Astrocyte (in vitro differentiated cells and primary cell): ENCODE measurements at places on chromosomes 7 and 10.

DNA sequence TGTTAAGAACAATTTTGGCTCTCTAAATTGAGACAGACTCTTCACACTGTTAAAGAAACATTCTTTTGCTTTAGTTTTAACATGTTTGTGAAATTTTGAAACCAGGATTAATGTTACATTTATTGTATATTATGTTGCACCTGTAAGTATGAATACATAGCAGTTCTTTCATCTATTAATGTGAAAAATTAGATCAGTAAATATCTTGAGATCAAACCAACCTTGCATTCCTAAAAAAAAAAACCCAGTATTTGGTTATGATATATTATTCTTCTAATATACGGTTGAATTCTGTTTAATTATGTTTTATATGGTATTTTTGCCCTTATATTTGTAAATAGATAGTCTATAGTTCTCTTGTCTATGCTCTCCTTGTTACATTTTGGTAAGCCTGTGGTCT lies 219.4 kb downstream of the BMPER start:
- no peak for DNase-seq

DNA sequence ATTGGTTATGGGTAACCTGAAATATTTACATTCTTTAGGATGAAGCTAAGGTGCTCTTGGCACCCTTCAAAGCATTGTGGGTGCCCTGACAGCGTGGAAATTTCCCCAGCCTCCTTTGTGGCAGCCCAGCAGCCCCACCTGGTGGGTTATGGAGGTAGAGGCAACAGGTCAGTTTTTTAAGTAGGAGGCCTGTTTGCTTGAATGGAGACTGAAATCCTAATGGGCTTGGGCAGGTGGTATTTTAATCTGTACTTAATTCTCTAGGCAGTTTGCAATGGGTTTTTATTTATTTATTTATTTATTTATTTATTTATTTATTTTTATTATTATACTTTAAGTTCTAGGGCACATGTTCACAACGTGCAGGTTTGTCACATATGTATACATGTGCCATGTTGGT lies 139.4 kb downstream of the EPC1 start:
- no peak for DNase-seq

GRCh38 chr10:3867454-3868270 lies 82.7 kb upstream of the KLF6 start:
- DNase-seq, result no peak

GRCh38 chr10:35300063-35300699 lies 36.1 kb upstream of the CCNY start:
- DNase-seq, result peak; percentile 62

DNA sequence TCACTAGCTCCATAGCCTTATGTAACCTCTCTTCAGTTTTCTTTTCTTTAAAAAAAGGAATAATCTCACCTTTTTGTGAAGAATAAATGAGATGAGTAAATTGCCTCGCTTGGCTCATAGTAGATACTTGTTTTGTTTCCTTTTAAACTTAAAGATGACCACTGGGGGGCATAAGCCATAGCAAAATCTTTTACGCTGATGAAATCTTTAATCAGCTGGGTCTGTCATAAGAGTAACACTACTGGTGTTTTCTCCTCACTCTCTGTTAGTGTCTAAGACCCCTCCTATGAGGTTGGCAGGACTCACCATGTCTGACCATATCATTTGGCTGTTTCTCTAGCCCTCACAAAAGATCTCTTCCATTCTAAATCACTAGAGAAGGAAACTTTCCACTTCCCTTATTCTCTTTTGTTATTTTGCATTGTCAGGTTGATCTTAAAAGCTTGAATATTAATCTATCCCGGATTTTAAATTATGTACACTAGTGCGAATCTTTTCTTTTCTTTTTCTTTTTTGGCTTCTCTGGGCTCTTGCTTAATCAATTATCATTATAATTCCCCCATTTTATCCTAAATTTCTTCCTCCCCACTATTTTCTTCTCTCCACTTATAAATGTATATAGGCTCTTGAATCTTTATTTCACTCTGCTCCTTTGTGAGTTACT lies 12.5 kb downstream of the STAG3 start:
- peak; percentile 18 for DNase-seq

DNA sequence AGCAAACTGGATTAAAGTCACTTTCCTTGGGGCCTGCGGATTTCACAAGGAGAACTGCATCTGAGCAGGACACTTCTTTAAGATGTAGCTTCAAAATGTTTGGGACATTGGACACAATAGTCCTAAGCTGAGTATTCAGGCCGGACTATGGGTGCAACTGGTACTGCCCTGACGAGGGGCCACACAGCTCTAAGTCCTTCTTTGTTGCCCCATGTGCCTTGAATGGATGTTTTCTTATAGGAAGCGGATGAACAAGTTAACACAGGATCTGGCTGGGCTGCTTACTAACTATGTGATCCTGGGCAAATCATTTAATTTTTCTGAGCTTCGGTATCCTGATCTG lies 147.8 kb upstream of the KLF14 start:
- no peak for DNase-seq

- DNase-seq, result no peak
Observed at GRCh38 chr10:93589648-93590562, 11.1 kb downstream of the RBP4 start.

DNA sequence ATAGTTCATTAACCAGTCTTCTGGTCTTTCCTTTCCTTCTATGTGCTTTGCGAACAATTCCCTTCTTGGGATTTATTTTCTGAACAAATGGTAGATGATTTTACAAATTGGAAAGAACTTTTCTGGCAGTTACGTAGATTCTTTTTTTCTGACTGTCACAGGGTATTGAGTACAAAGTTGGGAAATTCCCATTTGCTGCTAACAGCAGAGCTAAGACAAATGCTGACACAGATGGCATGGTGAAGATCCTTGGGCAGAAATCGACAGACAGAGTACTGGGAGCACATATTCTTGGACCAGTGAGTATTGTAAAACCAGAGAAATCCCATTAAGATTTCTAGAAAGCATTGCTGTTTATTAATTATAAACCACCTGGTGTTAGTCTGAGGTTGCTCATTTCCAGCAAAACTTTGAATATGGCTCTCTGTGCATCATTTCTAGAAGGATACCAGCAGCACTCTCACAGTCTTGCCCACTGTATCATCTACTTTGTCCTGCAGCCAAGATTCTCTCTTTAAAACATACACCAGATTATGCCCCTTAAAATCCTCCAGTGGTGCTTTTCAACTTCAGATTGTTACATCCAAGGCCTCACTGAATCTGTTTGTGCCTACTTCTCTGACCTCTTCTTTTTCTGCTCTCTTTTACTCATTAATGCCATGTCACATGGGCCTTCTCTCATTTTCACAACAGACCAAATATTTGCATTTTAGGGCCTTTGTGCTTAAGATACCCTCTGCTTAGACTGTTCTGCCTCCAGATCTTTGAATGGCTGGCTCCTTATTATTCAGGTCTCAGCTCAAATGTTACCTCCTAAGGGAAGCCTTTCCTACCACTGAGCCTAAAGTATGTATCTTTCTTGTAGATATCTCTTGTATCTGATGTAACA lies 27.0 kb downstream of the DLD start:
- DNase-seq, result no peak

DNA sequence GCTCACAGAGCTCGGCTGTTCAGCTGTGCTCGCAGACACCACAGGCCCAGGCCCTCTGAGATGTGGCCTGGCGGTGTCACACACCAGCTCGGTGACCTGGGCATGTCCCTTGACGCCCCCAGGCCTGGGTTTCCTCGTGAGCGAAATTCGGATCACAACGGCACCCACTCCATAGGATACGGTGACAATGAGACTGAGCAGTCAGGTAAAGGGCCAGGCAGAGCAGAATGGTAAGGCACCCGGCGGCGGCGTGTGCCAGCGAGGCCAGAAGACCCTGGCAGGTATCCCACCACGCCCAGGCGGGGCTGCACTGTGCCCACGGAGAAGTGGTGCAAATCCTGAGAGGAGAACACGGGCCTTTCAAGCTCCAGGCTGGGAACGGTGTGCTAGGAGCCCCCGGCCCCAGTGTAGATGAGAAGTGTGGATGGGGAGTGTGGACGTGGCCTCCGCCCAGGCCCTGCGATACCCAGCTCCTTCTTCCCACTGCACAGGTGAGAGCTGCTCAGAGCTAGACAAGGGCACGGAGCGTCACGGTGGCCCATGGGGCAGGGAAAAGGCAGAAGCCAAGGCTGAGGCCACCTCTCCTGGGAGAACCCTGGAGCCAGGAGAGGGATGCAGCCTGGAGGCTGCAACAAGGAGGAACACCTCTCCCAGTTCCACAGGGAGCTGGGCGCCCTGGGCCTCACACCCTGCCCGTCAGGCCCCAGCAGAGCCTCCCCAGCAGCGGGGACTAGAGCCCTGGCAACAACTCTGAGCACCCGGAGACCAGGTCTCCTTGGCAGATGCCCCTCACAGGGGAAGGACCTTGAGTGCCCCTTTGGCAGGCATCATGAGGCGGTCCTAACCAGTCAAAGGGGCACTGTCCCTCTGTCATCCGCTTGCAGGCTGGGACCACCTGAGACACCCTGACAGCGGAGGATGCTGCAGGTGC lies 219.1 kb downstream of the MAD1L1 start:
- no peak for DNase-seq

DNA sequence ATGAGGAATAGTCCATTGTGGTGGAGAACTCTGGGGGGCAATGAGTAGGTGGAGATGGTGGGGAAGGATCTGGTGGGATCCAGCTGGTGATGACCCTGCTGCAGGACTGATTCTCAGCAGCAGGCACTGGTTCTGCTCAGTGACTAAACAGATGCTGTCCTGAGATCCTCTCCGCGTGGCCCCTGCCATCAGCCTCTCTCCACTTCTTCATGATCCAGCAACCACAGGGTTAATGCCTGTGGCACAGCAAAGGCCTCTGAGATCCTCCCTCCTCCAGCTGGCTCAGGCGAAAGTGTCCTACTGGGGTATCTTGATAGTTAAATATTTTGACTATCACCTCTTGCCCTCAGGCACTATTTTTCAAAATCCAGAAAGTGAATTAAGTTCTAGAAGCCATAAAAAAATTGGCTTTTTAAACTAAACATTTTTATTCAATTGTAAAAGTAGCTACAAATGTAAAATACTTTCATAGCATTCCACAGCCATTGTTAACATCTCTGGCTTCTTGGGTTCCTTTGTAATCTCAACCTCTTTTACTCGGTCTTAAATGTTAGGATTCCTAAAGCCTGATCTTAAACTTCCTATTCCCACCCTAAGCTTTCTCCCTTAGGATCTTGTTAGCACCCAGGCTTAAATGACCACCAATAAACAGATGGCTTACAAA lies 13.1 kb downstream of the PLAU start:
- DNase-seq, result no peak

GRCh38 chr7:42883950-42884349 lies 27.9 kb downstream of the C7orf25 start:
- peak; percentile 32 for DNase-seq

DNA sequence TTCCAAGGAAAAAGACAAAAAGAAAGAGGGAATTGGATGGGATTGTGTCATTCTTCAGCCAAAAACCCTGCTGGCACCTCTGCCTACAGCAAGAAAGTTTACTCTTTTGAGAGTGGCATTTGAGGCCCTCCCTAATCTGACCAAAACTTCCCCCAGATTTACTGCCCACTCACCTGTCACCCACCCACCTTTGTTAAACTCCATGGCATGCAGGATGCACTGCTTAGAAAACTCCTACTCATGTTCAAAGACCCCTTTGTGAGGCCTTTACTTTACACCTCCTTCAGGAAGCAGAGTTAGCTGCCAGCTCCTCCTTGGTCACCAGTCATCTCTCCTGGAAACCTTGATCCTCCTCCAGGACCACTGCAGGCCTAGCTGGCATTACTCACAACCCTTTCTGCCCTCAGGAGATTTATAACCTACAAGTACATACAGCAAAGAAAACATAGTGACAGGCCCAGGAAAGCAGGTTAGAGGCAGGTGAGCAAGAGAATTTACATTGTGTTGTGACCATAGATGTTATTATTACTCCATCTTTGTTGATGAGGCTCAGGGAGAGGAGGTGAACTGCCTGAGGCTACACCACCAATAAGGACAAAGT lies 10.3 kb upstream of the PLAC9 start:
- no peak for DNase-seq

GRCh38 chr10:18104223-18104872 lies 35.9 kb upstream of the CACNB2 start:
- peak; percentile 12 for DNase-seq

- no peak for DNase-seq
Observed at GRCh38 chr10:56142092-56142728, 218.8 kb downstream of the ZWINT start.

DNA sequence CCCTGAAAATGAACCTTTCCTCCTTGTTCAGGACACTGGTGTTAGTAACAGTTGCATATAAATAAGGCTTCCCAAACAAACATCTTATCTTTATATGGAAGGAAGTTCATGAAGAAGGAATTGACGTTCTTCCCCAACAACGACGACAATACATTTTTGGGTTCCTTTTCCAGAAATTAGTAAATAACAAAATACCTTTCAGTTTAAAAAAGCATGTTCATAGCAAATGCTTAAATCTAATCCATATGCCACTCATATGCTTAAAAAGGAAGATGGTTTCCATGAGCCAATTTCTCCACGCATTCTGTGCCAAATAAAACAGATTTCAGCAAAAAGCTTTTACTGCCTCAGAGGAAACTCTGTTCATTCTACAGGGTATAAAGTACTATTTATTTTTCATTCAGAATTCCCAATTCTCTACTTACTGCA lies 182.6 kb downstream of the COBL start:
- DNase-seq, result no peak

- DNase-seq, result peak; percentile 22
Observed at GRCh38 chr10:57657164-57657765, 610.4 kb downstream of the IPMK start.

GRCh38 chr10:30413996-30414576 lies 19.9 kb upstream of the MAP3K8 start:
- peak; percentile 32 for DNase-seq

DNA sequence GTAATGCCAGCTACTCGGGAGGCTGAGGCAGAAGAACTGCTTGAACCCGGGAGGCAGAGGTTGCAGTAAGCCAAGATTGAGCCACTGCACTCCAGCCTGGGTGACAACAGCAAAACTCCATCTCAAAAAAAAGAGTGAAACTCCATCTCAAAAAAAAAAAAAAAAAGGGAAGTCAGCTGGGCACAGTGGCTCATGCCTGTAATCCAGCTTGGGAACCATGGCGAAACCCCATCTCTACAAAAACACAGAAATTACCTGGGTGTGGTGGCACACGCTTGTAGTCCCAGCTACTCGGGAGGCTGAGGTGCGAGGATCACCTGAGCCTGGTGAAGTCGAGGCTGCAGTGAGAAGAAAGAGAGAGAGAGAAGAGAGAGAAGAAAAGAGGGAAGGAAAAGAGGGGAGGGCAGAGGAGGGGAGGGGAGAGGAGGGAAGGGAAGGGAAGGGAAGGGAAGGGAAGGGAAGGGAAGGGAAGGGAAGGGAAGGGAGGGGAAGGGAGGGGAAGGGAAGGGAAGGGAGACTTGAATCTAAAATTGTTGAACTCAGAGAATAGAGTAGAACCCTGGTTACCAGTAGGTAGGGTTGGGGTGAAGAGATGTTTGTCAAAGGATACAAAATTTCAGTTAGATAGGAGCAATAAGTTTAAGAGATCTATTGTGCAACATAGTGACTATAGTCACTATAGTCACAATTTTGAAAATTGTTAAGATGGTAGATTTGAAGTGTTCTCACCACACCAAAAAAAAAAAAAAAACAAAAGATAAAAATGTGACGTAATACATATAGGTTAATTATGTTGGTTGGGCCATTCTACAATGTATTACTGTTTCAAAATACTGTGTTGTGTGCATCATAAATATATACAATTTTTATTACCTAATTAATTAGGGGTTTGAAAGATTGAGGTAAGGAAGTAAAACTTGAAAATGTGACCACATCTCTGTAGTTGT lies 2.5 kb downstream of the SLC16A9 start:
- no peak for DNase-seq
